Stimulated activated CD8-positive, alpha-beta memory T cell treated with anti-CD3 and anti-CD28 coated beads, Interleukin-4, amount 100 ng/mL, for 4 hours (primary cell): ENCODE measurements at places on chromosomes 7 and 10.

GRCh38 chr10:74771054-74771453, 55.3 kb upstream of the KAT6B start:
- no peak for DNase-seq

- DNase-seq, result no peak
Measured at GRCh38 chr7:37027557-37028341, 303.5 kb upstream of the AOAH start.

GRCh38 chr10:71260622-71261325, 48.4 kb downstream of the UNC5B start:
- no peak for DNase-seq

DNA sequence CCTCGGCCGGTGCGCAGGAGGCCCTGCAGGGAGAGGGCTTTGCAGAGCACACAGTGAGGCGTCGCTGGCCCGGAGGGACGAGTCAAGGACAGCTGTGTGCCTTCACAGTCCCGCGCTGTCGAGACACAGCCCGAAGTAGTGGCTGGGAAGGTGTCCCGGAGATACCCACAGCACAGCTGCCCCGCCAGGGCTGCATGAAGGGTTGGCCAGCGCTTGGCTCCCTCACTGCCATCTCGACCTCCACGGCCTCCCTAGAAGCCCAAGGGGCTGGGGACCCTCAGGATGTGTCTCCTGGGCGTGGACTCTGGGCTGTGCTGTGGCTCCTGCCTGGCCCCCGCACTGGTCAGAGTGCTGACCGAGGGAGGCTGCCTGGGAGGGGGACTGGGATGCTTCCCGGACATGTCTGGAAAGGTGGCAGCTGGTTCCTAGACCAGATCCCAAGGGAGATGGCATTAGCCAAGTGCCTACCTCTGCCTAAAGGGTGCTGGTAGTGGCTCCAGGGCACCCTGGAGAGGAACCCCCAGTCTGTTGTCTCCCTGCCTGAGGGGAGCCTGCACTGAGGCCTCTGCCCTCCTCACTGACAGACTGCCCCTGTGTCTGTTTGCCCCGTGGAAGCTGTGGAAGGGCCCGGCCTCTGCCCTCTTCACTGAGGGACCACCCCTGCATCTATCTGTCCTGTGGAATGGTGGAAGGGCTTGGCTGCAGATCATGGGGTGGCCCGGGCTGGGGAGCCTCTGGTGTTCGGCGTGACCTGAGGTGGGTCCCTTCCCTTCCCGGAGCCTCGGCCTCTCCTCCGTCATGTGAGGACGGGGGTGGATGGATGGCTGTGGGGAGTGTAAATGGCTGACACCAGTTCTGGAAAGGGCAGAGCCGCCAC, 5.8 kb downstream of the ELFN1 start:
- DNase-seq, result no peak

- no peak for DNase-seq
Measured at GRCh38 chr10:17174626-17175025, 26.8 kb downstream of the TRDMT1 start.

GRCh38 chr10:775245-776075, 86.0 kb upstream of the DIP2C start:
- no peak for DNase-seq

DNA sequence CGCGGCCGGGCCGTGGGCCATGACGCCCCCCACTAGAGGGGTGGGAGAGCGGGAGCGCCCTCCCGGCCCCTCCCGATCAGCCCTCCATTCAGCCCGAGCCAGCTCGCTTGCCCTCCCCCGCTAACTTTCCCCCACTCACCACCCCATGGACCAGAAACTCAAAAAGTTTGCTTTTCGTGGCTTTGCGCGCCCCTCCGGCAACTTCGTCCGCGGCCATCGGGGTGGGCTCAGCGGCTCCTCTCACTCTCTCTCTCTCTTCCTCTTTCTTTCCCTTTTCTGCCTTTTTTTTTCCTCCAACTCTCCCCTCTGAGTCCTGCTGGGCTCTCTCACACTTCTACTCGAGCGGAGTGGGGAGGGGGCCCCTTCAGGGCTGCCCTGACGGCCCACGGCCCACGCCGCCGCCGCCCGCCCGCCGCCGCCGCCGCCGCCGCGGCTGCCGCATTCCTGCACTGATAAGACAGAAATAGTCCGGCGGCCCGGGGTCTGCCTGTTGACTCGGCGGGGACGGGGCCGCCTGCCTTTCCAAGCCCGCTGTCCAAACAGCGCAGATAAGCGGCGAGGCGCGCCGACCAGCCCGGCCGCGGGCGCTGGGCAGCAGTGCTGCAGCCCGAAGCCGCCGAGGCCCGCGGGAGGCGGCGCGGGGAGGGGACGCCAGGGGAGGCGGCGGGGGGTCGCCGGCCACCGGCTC, at the start of gene SMARCD3:
TSS of gene SMARCD3 (minus strand) at position 349 of the 688 bp plus-strand sequence. CDS start at position 217, 132 bp downstream.
- DNase-seq, result no peak

DNA sequence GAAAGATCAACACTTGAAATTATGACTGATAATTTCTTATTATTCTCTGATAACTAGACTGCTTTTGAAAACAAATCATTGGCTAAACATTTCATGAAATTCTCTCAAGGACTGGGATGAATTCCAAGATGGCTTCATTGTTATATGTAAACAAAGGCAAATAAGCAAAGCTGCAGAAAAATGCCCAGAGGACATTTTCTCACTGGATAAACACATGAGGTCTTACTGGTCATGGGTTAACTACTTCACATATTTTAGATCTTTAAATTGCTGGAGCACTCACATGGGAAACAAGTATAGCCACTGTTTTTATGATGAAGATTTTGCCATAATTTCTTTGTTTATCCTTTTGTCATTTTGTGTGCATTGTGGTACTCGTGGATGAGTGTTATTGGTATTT, 239.1 kb downstream of the PHF14 start:
- no peak for DNase-seq

DNA sequence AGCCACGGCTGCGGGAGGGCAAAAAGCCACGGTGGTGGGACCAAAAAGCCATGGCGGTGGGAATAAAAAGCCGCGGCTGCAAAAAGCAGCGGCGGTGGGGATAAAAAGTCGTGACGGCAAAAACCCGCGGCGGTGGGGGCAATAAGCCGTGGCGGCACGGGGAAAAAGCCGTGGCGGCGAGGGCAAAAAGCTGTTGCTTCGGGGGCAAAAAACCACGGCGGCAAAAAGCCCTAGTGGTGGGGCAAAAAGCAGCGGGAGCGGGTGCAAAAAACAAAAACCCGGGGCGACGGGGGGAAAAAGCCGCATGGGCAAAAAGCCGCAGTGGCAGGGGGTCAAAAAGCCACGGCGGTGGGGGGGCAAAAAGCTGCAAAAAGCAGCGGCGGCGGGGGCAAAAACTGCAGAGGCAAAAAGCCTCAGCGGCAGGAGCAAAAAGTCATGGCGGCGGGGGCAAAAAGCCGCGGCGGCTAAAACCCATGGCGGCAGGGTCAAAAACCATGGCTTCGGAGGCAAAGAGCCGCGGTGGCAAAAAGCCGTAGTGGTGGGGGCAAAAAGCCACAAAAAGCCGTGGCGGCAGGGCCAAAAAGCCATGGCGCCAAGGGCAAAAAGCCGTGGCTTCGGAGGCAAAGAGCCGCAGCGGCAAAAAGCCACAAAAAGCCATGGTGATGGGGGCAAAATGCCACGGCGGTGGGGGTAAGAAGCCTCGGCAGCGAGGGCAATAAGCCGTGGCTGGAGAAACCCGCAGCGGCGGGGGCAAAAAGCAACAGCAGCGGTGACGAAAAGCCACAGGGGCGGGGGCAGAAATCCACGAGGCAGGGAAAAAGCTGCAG, 525.8 kb downstream of the ZNF33B start:
- no peak for DNase-seq

GRCh38 chr7:102396710-102397019, 502 bp downstream of the PRKRIP1 start:
- no peak for DNase-seq

- DNase-seq, result no peak
Measured at GRCh38 chr7:19700936-19701335, 7.9 kb downstream of the POLR1F start.

DNA sequence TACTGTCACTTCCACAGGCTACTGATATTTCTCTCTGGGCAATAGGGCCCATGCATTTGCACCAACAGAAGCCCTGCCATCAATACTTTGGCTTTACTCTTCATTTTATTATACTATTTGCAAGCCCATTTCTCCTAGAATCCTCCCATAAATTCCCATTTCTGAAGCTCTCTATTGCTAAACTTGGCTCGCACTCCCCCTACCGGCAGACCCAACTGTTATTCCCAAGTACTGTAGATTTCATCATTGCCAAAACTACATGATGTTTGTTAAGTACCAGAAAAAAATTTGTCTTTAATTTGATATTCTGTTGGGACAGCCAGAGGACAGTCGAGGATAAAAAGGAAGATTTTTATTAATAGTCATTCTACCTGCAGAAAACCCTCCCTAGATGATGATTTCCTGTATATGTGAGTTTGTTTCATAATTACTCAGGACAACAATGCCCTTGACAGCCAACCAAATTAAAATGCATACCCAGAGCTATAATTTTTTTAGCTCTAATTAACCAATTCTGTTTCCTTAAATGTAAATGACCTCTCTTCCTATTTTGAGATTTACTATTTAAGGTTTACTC, 298.6 kb downstream of the REEP3 start:
- DNase-seq, result no peak

- DNase-seq, result no peak
Measured at GRCh38 chr7:145398758-145399157, 562.9 kb upstream of the TPK1 start.

- no peak for DNase-seq
Measured at GRCh38 chr7:100588438-100588837, 2.3 kb downstream of the FBXO24 start.

DNA sequence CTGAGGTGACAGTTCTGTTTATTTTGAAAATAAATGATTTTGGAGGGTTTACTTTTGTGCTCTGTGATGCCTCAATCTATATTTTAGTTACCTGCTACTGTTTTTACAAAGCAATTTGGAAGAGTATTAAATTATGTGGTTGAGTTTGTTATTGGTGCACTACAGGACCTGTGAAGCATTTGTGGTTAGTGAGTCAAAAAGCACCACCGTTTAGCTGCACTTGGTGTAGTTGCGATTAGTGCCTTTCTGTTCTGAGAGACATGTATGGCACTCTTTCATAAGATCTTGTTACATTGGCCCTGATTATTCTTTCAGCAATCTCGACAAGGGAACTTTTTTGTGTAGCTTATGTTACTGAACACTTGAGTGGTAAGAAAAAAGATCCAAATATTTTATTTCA, 132.2 kb downstream of the BBS9 start:
- DNase-seq, result no peak

DNA sequence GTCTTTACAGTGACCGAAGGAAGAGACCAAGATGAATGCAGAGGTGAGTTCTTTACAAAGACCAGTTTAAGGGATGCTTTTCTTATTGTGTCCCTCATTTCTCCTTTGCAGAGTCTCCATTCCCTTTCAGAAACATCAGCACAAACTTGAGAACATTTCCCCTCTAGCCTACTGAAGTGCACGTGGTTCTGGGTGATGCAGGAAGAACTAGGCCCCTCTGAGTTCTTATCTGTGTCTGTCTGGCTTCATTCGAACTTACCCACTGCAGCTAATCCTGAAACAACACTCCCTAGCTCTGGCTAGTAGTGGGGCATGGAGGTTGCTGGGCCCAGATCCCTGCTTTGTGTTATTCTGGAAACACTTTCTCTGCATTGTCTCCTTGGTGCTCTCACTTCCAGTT, 12.6 kb downstream of the BLVRA start:
- DNase-seq, result no peak

GRCh38 chr10:99595236-99595635, 25.0 kb downstream of the SLC25A28 start:
- no peak for DNase-seq

DNA sequence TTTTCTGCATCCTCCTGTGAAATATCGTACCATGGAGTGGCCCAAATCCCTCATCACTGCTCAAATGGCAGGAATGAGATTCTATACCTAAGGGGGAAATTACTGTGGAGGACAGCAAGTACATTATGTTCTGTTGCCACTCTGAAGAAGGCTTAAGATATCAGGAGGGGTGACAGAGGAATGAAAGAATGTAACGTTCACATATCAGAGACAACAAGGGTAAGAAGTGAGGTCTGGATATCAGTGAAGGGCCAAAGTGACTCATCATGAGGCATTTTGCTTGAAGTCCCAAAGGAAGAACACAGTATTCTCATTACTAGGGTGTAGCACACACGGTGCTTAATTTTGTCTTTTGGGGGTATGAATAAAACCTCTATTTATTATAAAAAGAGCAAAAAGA, 71.5 kb upstream of the SLC13A1 start:
- DNase-seq, result no peak

GRCh38 chr10:107733328-107734130, 569.0 kb upstream of the SORCS1 start:
- no peak for DNase-seq

GRCh38 chr10:6407034-6407721, 172.9 kb downstream of the PRKCQ start:
- no peak for DNase-seq

GRCh38 chr10:24916365-24916764, 36.0 kb downstream of the PRTFDC1 start:
- no peak for DNase-seq

GRCh38 chr10:24792638-24793037, 69.0 kb upstream of the ARHGAP21 start:
- no peak for DNase-seq

DNA sequence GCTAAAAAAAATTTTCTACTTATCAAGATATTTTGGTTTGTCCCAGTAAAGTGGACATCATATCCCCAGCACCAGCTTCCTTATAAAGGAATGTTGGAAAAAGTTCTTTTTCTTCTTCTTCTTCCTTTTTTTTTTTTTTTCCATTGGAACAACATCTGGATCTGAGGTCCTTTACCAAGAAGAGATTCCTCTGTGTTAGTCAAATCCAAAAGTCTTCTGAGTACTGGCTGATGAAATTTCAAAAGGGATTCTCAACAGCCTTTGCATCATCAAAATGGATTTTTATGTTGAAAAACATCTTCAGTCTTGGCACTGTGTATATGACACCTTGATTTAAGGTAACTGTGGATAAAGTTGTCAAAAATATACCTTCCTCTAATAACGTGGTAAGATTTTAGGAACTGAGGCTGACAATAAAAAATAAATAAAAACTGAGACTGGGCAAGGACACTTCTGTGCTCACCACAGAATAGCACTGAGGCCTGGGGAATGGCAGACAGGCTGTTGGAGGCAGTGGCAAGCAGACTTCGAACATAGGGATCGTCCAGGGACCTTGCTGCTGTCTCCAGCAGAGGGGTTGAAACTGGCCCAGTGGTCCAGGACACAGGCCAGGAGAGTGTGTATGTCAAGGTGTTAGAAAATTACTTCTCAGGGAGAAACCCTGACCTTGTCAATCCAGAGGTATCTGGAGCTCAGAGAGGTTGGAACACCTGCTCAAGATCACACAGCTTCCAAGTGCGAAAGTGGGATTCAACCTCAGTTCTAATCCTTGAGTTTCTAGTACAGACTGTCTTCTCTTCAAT, 130.4 kb downstream of the PTPN20 start:
- DNase-seq, result no peak

- DNase-seq, result no peak
Measured at GRCh38 chr7:38186593-38187314, 8.7 kb downstream of the STARD3NL start.
